Fibroblast of skin of right biceps (primary cell): ENCODE measurements at places on chromosomes 5 and 9.

GRCh38 chr5:172492097-172492840 is 37.9 kb upstream of the SH3PXD2B start:
- no peak for DNase-seq

GRCh38 chr9:124551472-124552272 is 44.5 kb upstream of the NR5A1 start:
- DNase-seq: peak; percentile 74

GRCh38 chr5:134561871-134562296 is 36.4 kb downstream of the JADE2 start:
- DNase-seq: peak; percentile 31

- no peak for DNase-seq
Observed at GRCh38 chr5:154078272-154078671, 39.5 kb downstream of the MFAP3 start.

- no peak for DNase-seq
Observed at GRCh38 chr5:36066001-36066539, 612 bp downstream of the UGT3A2 start.

DNA sequence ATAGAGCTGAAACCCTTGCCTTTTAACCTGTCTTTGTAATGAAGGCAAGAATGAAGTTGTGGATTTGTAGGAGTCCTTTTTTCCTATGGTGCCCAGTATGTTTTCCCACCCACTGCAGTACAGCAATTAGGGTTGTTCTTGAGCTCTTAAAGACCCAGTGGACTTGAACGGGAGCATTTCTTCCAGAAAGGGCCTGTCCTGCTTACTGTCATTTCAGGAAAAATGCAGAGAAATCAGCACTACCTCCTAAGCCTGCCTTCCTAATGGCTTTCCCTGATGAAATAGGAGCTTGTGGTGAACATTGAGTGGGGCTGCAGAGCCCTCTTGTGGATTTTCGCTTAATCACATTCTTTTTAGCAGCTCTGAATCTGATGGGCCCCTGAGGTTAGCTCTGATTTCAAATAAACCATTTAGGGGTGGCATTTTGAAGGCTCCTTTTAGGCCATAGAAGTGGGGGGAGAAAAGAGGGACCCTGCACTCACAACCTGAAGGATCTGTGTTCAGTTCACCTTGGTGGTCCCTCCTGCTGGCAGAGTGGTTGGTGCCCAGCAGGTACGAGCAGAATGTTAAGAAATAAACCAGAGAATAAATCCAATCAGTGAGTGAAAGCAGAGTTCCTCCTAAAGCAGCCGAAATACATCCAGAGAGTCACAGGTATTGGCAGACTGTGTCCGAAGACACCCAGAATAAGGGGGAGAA is 188.0 kb upstream of the KLF9 start:
- DNase-seq: peak; percentile 83
